Stimulated activated CD4-positive, alpha-beta T cell treated with anti-CD3 and anti-CD28 coated beads, Interleukin-2, amount 100 ng/mL, for 24 hours (primary cell): ENCODE measurements at places on chromosomes 12 and 14.

DNA sequence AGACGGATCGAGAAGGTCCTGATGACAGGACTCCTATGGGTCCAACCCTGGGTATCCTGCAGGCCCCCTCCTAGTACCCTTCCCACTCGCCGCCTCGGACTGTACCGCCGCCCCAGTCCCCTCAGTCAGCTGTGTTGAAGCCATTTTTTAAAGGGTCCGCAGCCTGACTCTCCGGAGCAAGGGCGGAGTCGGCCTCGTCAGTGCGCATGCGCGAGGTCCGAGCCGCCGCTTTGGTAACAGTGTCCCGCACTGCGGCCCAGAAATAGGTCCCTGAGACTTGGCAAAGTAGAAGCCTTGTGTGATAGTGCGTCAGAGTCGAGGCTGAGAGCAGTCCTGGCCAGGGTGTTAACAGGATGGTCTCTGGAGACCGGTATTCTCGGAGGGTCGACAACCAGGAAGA, 769.0 kb upstream of the ALG10B start:
- no peak for DNase-seq

- DNase-seq, result no peak
These were observed 834.7 kb downstream of the DIO2 start for GRCh38 chr14:79376557-79376956.

DNA sequence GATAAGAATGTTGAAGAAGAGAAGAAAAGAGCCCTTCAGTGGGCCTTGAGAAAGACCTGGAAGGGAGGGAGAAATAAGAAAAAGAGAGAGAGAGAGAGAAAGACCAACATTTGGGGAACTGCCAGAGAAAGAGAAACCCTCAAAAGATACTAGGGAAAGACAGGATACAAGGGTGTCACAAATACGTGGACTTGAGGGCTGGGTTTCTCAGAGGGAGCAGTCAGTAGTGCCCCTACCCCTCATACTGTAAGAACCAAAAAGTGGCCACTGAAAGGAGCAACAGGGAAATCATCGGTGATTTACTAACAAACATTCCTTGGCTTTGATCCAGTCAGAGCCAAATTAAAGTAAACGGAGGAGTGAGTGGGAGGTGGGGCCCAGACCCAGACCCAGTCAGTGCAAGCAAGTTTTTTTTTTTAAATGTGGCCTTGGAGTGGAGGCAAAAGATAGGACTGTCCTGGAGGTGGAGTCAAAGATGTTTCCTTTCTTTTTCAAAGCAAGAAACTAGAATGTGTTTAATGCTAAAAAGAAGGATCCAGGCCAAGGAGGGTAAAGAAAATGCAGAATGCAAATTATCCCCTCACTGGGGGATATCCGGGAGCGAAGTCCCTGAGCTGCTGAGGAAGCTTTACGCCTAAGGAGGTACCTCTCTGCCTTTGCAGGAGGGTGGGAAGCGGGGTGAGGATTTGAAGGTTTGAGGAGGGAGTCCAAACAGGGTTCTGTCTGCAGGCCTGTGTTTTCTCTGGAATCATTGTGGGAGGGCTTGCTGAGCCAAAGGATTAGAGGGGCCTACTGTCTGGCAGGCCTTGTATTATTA, 143.5 kb upstream of the AMIGO2 start:
- no peak for DNase-seq

DNA sequence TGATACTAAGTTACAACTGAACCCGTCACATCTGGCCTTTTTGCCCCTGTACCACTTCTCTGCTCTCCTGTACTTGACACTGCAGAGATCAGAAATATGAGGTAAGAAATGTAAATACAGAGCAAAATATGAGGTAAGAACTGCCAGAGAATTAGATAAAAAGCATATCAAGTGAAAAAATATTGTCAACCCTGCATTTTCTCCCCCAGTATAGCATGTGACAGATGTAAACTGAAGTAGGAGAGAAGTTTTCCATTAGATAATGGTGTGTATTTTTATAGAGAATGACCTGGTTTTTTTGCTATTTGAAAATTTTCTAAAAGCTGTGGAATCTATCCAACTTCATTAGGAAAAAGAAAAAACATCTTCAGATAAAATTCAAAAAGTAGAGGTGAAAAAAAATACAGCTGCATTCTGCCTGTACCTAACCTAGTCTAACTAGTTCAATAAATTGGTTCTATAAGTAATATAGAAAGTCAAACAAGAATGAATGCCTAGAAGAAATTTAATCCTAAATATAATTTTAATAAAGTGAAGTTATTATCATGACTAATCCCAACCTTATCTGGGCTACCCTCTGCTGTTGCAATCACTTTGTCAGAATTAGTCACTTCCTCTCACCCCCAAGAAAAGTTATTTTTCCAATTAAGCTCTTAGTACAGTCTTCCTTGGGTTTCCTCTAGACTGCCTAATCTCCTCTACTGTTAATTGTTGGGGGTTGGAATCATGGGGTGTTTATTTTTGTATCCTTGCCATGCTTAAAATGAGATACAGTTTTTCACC, 210.0 kb downstream of the RASSF9 start:
- DNase-seq, result no peak

- no peak for DNase-seq
These were observed 3.9 kb upstream of the PPP1R12A start for GRCh38 chr12:79938843-79939242.

- DNase-seq, result no peak
These were observed 1341.4 kb downstream of the FSCB start for GRCh38 chr14:43165651-43166050.

DNA sequence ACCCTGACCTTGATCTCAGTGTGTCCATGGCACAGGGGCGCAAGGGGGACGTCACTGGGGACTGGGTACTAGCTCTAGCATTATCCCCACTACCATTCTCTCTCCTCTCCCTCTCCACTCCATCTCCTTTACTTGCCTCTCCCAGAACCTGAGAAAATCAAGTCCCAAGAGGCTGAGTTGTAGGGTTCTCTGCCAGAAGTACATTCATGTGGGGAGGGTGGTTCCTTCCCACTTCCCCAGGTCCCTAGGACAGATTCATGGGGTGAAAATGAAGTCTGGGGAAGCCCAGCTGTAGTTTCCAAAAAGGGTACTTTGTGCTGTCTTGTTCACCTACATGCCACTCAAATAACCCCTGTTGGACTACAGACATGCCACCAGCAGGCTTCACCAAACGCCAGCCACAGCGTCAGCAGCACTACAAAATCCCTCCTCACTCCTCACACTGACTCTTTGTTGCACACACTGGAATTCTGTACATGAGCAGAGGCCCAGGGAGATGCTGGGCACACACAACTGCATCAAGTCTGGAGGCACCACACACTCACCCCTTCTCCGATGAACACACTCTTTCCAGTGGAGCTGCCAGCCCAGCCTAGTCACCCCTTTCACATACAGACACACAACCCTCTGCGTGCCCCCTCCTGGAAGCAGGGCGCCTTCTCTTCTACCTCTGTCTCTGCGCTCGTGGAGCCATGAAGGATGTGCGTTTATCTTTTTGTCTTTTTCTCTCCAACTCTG, 6.9 kb downstream of the RARG start:
- DNase-seq, result no peak

DNA sequence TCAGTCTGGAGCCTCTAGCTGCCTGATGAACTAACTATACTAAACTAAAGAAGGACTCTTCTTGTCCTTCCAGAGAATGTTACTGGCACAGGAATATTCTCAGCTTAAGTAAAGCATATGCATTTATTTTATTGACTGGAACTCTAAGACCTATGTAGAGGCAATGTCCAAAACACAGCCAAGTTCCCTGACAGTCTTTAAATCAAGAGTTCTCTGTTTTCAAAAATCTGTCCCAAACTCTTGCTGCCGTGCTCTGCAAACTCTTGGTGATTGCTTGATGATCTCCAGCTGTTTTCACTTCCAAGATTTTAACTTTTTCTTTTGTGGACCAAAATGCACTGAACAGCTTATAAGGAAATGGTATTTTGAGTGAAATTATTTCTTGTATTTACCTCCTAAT, 67.5 kb upstream of the DAAM1 start:
- no peak for DNase-seq
